ENCODE measurements at places on chromosomes 7 and 10.
A peak's percentile ranks its signal among the peaks of the same experiment; 100 is the strongest.

GRCh38 chr7:3094701-3095445, 51.2 kb upstream of the CARD11 start:
- peak; percentile 35 for DNase-seq

DNA sequence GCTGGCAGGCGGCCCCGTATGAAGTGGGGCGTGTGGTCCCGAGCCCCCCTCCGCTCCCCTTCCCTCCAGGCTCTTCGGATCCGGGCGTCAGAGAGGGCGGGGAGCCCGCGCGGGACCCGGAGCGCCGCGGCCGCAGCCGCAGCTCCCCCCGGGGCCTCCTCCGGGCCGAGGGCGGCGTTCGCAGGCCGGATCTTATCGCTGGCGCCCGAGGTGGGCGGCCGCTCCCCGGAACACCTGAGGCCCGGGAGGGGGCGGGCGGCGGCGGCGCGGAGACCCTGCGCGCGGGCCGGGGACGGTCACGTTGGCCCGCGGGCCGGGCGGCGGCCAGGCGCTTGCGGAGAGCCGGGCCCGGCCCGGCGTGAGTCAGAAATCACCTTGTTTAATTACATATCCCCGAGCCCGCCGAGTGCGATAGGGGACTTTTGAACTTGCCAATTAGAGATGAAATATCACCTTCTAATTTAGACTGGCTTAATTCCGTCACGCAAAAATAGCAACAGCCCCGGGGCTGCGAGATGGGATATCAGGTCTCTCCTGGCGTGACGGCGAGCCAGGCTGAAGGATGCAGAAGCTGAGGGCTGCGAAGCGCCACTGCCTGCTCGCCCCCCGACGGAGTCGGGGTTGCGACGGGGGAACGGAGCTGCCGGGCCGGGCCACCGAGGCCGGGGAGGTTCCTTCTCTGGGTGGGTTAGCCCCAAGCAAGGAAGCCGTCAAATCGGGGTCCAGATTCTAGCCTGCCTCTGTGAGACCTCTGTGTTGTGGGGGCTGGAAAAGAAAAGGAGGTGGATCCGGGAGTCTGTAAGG, 43.4 kb downstream of the LDB3 start:
- DNase-seq = peak; percentile 55

- DNase-seq = no peak
Observed at GRCh38 chr10:66572700-66573099, 353.1 kb upstream of the LRRTM3 start.

DNA sequence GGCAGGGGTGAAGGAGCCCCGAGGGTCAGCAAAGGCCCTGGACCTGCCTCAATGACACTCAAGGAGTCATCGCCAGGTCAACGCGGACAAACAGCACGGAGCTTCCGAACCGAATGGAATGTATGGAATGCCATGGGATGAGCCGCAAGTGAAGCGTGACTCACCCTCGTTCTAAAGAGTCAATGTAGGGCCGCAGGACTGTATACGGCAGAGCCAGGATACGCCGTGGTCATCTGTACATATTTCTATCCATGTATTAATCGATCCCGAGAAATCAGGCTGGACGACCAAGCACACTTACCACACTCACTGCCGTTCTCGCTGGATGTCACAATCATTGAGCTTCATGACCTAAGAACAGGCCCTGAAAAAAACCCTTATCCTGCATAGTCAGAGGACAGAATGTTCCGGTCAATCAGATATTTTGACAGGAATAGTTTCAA, 4.3 kb downstream of the SNX8 start:
- no peak for DNase-seq

DNA sequence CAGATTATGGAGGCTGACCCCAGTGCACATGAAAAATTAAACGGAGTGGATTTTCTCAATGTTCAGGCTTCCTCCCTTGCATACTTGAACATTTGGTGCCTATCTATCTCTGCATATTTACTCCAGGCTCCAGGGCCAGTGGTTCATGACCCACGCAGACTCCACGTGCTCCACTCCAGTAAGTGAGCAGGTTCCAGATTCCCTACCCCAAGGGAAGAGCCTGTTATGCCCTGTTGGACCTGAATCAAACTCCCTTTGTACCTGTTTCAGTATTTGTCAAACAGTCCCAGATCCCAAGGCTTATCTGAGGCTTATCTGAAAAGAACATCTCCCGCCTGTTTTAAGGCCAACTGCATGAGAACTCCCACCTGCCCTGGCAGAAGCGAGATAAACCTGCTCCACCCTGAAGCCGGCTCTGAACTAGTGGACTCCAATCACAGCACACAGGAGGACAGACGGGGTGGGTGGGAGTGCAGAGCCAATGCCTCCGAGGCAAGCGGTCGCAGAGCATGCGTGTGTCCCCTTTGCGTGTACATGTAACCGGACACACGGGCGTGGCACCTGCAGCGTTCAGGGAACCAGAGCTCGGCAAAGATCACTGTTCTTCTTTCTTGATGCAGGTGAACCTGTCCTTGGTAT, 2.3 kb upstream of the FUOM start:
- no peak for DNase-seq

- DNase-seq = no peak
Observed at GRCh38 chr7:112781110-112781509, 9.1 kb downstream of the TMEM168 start.

- DNase-seq = no peak
Observed at GRCh38 chr10:76356557-76356956, 925.1 kb downstream of the LRMDA start.

GRCh38 chr7:593324-594115, 73.9 kb upstream of the PDGFA start:
- no peak for DNase-seq

- DNase-seq = no peak
Observed at GRCh38 chr7:121442845-121443244, 46.7 kb upstream of the FAM3C start.

- no peak for DNase-seq
Observed at GRCh38 chr7:122746948-122747347, 44.2 kb upstream of the RNF148 start.

- DNase-seq = no peak
Observed at GRCh38 chr10:47331491-47331890, 9.2 kb downstream of the GDF2 start.

DNA sequence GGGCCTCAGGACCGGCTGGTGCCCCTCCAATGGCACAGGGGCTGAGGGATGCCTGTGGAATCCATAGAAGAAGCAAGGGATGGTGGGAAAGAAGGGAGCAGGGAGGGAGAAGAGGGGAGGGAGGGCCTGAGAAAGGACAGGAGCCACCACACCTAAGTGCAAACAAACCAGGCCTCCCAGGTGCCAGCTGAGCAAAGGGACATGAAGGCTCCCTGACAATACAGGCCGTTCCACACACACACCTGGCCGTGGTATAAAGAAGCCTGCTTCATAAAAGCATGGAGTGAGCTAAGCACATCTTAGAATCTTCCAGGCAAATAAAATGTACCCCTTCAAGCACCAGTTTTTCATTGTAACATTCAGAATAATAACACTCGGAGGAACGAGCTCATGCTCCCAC, 54.0 kb downstream of the OAT start:
- DNase-seq = no peak

GRCh38 chr10:1873661-1874315, 136.5 kb upstream of the ADARB2 start:
- DNase-seq = no peak

- peak; percentile 78 for DNase-seq
Observed at GRCh38 chr7:149771720-149772240, 1.6 kb downstream of the ZNF467 start.

DNA sequence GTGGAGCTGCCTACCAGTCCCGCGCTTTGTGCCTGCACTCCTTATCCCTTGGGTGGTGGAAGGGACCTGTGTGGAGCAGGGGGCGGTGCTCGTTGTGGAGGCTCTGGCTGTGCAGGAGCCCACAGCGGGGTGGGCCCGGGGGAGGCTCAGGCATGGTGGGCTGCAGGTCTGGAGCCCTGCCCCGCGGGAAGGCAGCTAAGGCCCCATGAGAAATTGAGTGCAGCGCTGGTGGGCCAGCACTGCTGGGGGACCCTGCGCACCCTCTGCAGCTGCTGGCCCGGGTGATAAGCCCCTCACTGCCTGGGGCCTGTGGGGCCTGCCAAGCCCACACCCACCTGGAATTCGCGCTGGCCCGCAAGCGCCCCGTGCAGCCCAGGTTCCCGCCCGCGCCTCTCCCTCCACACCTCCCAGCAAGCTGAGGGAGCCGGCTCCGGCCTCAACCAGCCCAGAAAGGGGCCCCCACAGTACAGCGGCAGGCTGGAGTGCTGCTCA, 859.6 kb upstream of the KCND2 start:
- no peak for DNase-seq

- DNase-seq = peak; percentile 55
Observed at GRCh38 chr10:102714621-102715455, at the start of gene SFXN2. SFXN2 (plus strand) TSS chr10:102714636; CDS start chr10:102726637, 12,001 bp downstream.

GRCh38 chr7:150988230-150989226, 2.3 kb upstream of the NOS3 start:
- DNase-seq = peak; percentile 55

- no peak for DNase-seq
Observed at GRCh38 chr10:79269443-79269842, 77.8 kb upstream of the PPIF start.

- no peak for DNase-seq
Observed at GRCh38 chr10:125441151-125441550, 241.8 kb downstream of the TEX36 start.

- DNase-seq = no peak
Observed at GRCh38 chr7:587767-588166, 68.1 kb upstream of the PDGFA start.

- no peak for DNase-seq
Observed at GRCh38 chr7:37920305-37920848, at the start of gene EPDR1. EPDR1 (plus strand) TSS chr7:37920640; CDS start chr7:37920940, 300 bp downstream.

DNA sequence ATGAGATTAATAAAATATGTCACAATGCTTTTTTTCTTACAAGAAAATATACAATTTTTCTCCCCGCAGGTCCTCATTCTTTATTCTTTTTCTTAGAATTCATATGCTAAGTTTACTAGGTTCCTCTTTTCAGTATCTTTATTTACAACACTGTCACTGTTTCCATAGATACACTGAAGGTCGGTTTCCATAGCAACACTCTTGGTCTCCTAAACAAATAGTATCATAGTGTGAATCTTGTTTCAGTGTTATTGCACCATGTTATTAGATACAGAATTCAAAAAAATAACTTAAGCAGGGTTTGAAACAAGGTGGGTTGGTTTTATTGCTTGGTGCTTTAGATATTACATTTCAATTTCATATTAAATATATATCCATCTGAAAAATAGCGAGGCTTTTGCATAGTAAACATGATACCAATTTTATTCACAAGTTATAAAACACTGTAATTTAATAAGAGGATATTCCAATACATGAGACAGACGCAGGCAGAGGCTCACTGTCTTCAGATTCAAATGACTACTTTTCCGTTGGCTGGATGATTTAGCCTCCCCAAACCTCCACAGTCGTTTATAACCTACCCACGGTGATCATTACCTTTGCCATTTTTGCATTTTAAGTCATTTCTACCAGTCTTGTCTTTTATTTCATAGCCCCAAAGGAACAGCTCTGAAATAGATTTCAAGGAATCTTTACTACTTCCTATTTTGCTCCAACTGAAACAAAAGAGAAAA, 88.9 kb upstream of the KLF6 start:
- no peak for DNase-seq

GRCh38 chr7:590731-591551, 71.3 kb upstream of the PDGFA start:
- DNase-seq = no peak

DNA sequence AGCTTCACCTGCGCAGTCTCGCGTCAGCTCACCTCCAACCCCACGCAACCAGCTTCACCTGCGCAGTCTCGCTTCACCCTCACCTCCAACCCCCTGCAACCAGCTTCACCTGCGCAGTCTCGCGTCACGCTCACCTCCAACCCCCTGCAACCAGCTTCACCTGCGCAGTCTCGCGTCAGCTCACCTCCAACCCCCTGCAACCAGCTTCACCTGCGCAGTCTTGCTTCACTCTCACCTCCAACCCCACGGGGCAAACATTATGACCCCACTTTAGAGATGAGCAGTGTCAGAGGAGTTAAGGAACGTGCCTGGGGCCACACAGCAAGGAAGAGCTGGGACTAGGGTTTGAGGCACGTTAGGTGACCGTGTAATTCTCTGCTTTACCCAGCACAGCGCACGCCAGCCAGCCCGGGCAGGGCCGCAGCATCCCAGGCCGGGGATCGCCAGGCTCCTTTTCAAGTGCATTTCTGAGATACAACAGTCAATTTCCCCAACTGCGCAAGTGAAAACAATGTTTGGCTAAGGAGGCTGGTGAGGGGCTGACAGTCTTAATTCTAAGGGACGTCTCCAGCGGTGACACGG, 22.6 kb upstream of the PDGFA start:
- no peak for DNase-seq

- no peak for DNase-seq
Observed at GRCh38 chr10:59894114-59894513, 12.2 kb downstream of the CCDC6 start.

DNA sequence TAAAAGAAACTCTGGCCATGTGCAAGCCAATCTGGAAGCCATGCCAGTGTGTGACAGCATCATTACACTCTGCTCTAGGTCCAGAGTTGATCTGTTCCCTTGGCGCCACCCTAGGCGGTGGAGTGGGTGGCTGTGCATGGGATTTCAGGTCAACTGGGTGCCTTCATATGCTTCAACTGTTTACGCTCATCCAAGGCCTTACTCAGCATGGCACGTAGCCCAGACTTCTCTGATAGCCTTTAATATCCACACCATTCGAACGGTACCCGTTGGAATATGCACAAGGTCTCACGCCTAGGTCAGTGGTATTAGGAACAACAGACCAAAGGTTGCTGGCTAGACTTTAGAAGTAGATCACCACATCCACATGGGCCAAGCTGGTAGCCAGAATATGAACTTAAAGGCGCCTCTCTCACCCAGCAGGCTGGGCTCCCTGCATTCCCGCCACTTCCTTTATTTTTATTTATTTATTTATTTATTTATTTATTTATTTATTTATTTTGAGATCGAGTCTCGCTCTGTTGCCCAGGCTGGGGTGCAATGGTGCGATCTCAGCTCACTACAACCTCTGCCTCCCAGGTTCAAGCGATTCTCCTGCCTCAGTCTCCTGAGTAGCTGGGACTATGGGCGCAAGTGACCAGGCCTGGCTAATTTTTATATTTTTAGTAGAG, 18.7 kb upstream of the ACHE start:
- no peak for DNase-seq

GRCh38 chr7:104156842-104157277, 51.0 kb downstream of the ORC5 start:
- no peak for DNase-seq

GRCh38 chr10:44966816-44967509, 7.4 kb downstream of the RASSF4 start:
- DNase-seq = no peak

GRCh38 chr10:59954296-59954695, 47.9 kb upstream of the CCDC6 start:
- no peak for DNase-seq

GRCh38 chr7:111175908-111176441, 85.0 kb downstream of the LRRN3 start:
- DNase-seq = no peak

GRCh38 chr10:108561649-108562048, 1361.7 kb downstream of the XPNPEP1 start:
- no peak for DNase-seq

DNA sequence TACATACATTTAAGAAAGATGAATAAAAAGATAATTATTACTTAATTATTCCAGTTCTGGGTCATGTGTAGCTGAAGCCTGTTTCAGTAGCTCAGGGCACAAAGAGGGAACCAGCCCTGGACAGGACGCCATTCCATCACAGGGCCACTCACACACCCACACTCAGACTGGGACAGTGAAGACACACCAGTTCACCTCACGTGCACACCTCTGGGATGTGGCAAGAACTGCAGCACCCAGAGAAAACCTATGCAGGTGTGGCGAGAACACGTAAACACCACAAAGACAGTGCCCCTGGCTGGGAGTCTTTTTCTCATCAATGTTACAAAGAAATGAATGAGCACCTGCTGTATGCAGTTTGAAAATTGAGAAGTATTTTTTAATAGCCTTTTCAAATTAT, 1.6 kb upstream of the IDI1 start:
- peak; percentile 31 for DNase-seq

GRCh38 chr10:63576501-63576900, 55.3 kb downstream of the REEP3 start:
- DNase-seq = no peak
